ENCODE measurements at places on chromosomes 3 and 15.

DNA sequence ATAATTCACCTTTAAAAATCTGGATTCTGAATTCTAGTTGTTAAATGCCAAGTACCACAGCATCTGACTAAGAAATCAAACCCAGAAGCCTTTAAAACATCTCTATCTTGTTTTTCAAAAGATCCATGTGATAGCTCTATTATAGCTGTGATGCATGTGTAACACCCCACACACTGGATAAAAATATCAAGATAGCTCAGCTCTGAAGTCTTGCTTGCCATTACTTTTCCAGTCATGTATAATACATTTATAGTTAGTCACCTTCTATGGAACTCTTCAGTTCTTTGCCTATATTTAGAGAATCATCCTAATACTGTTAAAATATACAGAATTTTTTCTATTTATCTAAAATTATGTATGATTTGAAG, 11.6 kb downstream of the ARPP19 start:
- H3K36me3 ChIP-seq = no peaks in the 10 kb centered on the region
- no peaks in the 10 kb centered on the region for H3K27me3 ChIP-seq
- peaks cover 2% of the 10 kb centered on the region for H3K4me1 ChIP-seq
- H3K4me3 ChIP-seq = no peak overlapping the region
- DNase-seq = no peak

GRCh38 chr3:129624347-129625071, 18.0 kb upstream of the PLXND1 start:
- DNase-seq = peak; percentile 84
- H3K36me3 ChIP-seq = no peaks in the 10 kb centered on the region
- H3K4me1 ChIP-seq = no peaks in the 10 kb centered on the region
- H3K27me3 ChIP-seq = no peaks in the 10 kb centered on the region
- no peak overlapping the region for H3K27ac ChIP-seq

GRCh38 chr15:96362755-96363651, 32.5 kb downstream of the NR2F2 start:
- H3K27me3 ChIP-seq = no peaks in the 10 kb centered on the region
- H3K4me1 ChIP-seq = no peaks in the 10 kb centered on the region
- H3K36me3 ChIP-seq = no peaks in the 10 kb centered on the region
- DNase-seq = no peak

DNA sequence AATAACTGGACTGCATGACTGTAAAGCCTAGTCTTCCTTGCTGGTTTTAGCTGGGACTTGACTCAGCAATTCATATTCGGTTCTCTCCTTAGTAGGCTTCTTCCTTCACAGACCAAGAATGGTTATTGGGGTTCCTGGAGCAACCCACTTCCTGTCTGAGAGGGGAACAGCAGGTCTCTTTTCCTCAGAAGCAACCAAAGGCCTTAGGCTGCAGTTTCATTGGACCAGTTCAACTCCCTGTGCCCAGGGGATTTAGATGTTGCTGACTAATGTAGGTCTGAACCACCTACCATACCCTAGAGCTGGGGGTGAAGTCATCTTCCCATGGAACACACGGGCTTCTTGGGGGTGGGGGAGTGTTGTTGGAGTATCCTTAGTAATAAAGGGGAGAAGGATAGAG, 84.0 kb upstream of the SKOR1 start:
- no peaks in the 10 kb centered on the region for H3K36me3 ChIP-seq
- H3K4me1 ChIP-seq = no peaks in the 10 kb centered on the region
- H3K4me3 ChIP-seq = no peak overlapping the region
- no peak overlapping the region for H3K27ac ChIP-seq
- no peak for DNase-seq

GRCh38 chr15:50652671-50653070, 33.9 kb downstream of the TRPM7 start:
- DNase-seq = no peak
- no peak overlapping the region for H3K4me3 ChIP-seq
- H3K27ac ChIP-seq = no peak overlapping the region

GRCh38 chr3:161264852-161265251, 43.7 kb downstream of the NMD3 start:
- no peak overlapping the region for H3K27ac ChIP-seq
- no peak for DNase-seq
- H3K27me3 ChIP-seq = no peaks in the 10 kb centered on the region
- H3K4me1 ChIP-seq = no peaks in the 10 kb centered on the region

DNA sequence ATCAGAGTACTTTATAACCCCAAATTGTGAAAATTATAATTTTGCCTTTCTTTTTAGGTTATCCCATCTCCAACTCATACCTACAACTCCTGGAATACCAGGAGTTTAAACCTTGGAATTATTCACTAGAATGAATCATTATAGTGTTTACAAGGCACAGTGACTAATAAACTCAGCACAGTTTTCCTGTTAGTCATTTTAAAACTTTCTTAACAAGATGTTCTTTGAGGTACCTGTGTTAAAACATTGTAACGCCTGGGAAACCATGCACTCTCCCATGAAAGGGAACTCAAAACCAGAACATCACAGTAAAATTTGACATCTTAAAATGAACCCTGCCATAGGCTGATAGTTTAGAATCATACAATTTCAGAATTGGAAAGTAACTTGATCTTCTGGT, 132.4 kb upstream of the OSTN start:
- no peak for DNase-seq
- no peaks in the 10 kb centered on the region for H3K36me3 ChIP-seq
- H3K27me3 ChIP-seq = no peaks in the 10 kb centered on the region
- no peaks in the 10 kb centered on the region for H3K4me1 ChIP-seq
- no peak overlapping the region for H3K4me3 ChIP-seq
- H3K27ac ChIP-seq = no peak overlapping the region

- peak overlapping the region; percentile 96 for H3K4me3 ChIP-seq
- H3K36me3 ChIP-seq = no peaks in the 10 kb centered on the region
- DNase-seq = no peak
- no peaks in the 10 kb centered on the region for H3K27me3 ChIP-seq
- H3K4me1 ChIP-seq = no peaks in the 10 kb centered on the region
These were observed 1.1 kb downstream of the SLCO3A1 start for GRCh38 chr15:91854639-91854990.

GRCh38 chr3:170431054-170431453, 12.4 kb downstream of the CLDN11 start:
- no peaks in the 10 kb centered on the region for H3K36me3 ChIP-seq
- no peak overlapping the region for H3K27ac ChIP-seq
- no peak overlapping the region for H3K4me3 ChIP-seq

GRCh38 chr3:140243575-140243974, 308.6 kb downstream of the CLSTN2 start:
- H3K27ac ChIP-seq = peak overlapping the region; percentile 15
- H3K4me1 ChIP-seq = peaks cover 2% of the 10 kb centered on the region
- H3K4me3 ChIP-seq = no peak overlapping the region
- no peaks in the 10 kb centered on the region for H3K36me3 ChIP-seq

GRCh38 chr3:78972617-78973301, 795.0 kb downstream of the ROBO1 start:
- no peaks in the 10 kb centered on the region for H3K4me1 ChIP-seq
- H3K4me3 ChIP-seq = no peak overlapping the region
- no peak for DNase-seq
- no peak overlapping the region for H3K27ac ChIP-seq
- no peaks in the 10 kb centered on the region for H3K36me3 ChIP-seq
- no peaks in the 10 kb centered on the region for H3K27me3 ChIP-seq

- H3K4me1 ChIP-seq = peaks cover 6% of the 10 kb centered on the region
- H3K36me3 ChIP-seq = no peaks in the 10 kb centered on the region
- peak overlapping the region; percentile 40 for H3K27ac ChIP-seq
These were observed 113.8 kb upstream of the COL8A1 start for GRCh38 chr3:99524559-99524958.

- no peak overlapping the region for H3K27ac ChIP-seq
- H3K27me3 ChIP-seq = peaks cover 5% of the 10 kb centered on the region
- no peaks in the 10 kb centered on the region for H3K4me1 ChIP-seq
- no peak overlapping the region for H3K4me3 ChIP-seq
- H3K36me3 ChIP-seq = no peaks in the 10 kb centered on the region
These were observed 2.7 kb downstream of the SV2B start for GRCh38 chr15:91102546-91103330.

DNA sequence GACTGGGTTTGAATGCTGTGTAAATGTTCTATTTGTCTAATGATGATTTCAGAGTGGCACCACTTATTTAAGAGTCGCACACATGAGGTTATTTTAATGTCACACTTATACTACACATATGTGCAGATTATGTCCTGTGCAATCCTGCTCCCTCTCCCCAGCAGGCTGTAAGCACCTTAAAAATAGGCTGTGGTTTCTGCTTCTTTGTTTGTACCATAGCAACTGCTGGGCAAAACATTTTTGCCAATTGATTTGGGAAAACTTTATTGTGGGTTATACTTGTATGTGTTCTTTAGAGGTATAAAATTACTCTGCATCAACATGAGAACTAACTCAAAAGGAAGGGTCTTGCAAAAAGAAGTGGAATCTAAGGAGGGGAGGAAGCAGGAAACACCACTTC, 318.5 kb downstream of the NTRK3 start:
- H3K27me3 ChIP-seq = no peaks in the 10 kb centered on the region
- H3K4me3 ChIP-seq = no peak overlapping the region
- H3K36me3 ChIP-seq = peaks cover 2% of the 10 kb centered on the region
- H3K27ac ChIP-seq = no peak overlapping the region

DNA sequence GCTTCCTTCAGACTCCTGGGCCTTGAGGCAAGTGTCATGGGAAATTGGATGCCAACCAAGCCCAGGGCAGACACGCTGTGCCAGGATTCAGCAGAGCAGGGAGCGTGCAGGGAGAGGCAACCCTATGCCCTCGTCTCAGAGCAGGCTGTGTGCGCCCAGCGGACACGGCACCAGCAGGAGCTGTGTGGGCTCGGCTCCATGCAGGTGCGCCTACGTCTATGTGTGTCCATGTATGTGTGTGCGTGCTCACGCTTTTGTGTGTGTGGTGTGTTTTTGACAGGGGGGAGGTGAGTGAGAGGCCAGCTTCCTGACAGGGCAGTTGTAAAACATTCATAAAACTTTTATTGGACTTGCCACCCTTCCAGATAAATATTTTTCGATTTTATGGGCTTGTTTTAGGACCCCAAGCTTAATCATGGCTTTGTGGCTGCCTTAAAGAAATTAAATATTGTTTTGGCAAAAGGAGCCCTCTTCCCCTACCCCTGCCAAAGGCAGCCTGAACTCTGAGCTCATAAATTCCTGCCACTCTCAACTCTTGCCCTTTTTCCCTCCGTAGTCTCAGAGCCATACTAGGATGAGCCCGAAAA, 84.4 kb downstream of the DNAJB8 start:
- no peaks in the 10 kb centered on the region for H3K36me3 ChIP-seq
- no peak overlapping the region for H3K4me3 ChIP-seq
- no peak overlapping the region for H3K27ac ChIP-seq
- no peaks in the 10 kb centered on the region for H3K4me1 ChIP-seq
- no peaks in the 10 kb centered on the region for H3K27me3 ChIP-seq

- no peaks in the 10 kb centered on the region for H3K36me3 ChIP-seq
- H3K4me3 ChIP-seq = no peak overlapping the region
- DNase-seq = no peak
- H3K4me1 ChIP-seq = no peaks in the 10 kb centered on the region
- no peaks in the 10 kb centered on the region for H3K27me3 ChIP-seq
- H3K27ac ChIP-seq = no peak overlapping the region
These were observed 106.0 kb downstream of the RYK start for GRCh38 chr3:134144694-134145093.

GRCh38 chr3:28836199-28836598, 444.7 kb upstream of the RBMS3 start:
- no peaks in the 10 kb centered on the region for H3K36me3 ChIP-seq
- no peak overlapping the region for H3K27ac ChIP-seq
- DNase-seq = no peak
- H3K4me3 ChIP-seq = no peak overlapping the region
- no peaks in the 10 kb centered on the region for H3K4me1 ChIP-seq

DNA sequence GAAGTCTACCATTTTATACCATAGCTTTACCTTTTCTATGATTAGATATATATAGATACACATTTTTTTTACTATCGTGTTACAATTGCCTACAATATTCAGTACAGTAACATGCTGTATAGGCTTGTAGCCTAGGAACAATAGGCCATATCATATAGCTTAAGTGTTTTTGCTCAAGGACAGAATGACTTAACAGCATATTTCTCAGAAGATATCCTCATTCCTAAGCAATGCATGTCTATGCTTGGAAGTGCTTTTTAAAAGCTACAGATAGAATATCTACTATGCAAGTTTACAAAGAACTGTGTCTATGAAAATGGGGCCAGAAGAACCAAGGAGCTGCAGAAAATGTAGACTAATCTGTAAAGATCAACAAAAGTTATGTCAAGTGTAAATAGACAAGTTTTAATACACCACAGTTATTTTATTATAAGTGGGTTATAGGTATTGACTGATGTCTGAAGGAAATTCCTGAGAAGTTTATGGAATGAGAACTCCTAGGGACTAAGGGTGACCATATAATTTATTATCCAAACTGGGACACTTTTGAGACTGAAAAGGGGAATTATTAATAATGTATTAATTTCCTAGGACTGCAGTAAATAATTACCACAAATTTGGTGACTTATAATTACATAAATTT, 138.7 kb upstream of the TGFBR2 start:
- no peaks in the 10 kb centered on the region for H3K36me3 ChIP-seq
- DNase-seq = no peak
- no peaks in the 10 kb centered on the region for H3K27me3 ChIP-seq
- no peak overlapping the region for H3K4me3 ChIP-seq
- no peak overlapping the region for H3K27ac ChIP-seq

DNA sequence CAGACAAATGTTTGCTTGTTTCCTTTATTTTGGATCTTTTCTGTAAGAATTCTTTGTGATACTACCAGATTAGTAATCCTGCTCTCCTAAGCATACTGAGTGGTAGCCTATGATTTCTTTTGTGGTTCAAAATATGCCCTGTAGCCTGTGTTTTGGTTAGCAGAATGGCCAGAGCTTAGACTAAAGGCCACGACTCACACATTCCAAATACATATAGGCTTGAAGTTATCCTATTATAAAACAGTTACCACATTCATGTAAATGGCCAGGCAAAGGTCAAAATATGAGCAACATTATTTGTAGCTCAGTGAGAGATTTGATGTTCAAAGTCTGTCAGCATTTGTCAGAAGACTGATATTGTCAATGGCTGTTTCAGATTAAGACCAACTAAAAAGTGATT, 84.5 kb downstream of the MITF start:
- DNase-seq = no peak
- no peaks in the 10 kb centered on the region for H3K36me3 ChIP-seq

GRCh38 chr3:42174679-42175385, 83.7 kb downstream of the TRAK1 start:
- H3K27ac ChIP-seq = no peak overlapping the region
- H3K4me1 ChIP-seq = no peaks in the 10 kb centered on the region
- no peaks in the 10 kb centered on the region for H3K36me3 ChIP-seq
- no peaks in the 10 kb centered on the region for H3K27me3 ChIP-seq
- DNase-seq = no peak

GRCh38 chr3:184899953-184900595, 88.1 kb downstream of the VPS8 start:
- H3K4me3 ChIP-seq = no peak overlapping the region
- DNase-seq = no peak
- H3K27me3 ChIP-seq = no peaks in the 10 kb centered on the region
- no peaks in the 10 kb centered on the region for H3K4me1 ChIP-seq
- no peaks in the 10 kb centered on the region for H3K36me3 ChIP-seq
- H3K27ac ChIP-seq = no peak overlapping the region

DNA sequence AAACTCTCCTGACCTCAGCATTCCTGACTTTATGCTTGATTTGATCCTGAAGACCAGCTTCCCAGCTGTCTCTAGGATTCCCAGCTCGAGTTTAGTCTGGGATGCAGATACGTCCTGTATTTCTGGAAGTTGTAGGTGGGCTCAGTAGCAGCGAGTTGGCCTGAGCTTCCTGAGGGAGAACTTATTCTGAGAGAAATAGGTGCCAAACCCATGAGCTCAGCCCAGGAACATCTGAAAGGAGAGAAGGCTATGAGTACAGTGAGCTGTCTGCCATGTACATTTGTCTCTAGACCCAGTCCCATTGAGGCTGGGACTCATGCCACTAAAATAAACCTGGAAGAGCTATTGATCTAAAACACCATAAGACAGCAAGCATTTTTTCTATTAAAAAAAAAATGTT, 36.6 kb upstream of the SLC9A9 start:
- DNase-seq = no peak
- H3K4me3 ChIP-seq = no peak overlapping the region
- no peaks in the 10 kb centered on the region for H3K36me3 ChIP-seq
- H3K4me1 ChIP-seq = no peaks in the 10 kb centered on the region
- H3K27me3 ChIP-seq = no peaks in the 10 kb centered on the region
